CD4-positive, alpha-beta memory T cell (primary cell): ENCODE measurements at places on chromosomes 6 and 20.

DNA sequence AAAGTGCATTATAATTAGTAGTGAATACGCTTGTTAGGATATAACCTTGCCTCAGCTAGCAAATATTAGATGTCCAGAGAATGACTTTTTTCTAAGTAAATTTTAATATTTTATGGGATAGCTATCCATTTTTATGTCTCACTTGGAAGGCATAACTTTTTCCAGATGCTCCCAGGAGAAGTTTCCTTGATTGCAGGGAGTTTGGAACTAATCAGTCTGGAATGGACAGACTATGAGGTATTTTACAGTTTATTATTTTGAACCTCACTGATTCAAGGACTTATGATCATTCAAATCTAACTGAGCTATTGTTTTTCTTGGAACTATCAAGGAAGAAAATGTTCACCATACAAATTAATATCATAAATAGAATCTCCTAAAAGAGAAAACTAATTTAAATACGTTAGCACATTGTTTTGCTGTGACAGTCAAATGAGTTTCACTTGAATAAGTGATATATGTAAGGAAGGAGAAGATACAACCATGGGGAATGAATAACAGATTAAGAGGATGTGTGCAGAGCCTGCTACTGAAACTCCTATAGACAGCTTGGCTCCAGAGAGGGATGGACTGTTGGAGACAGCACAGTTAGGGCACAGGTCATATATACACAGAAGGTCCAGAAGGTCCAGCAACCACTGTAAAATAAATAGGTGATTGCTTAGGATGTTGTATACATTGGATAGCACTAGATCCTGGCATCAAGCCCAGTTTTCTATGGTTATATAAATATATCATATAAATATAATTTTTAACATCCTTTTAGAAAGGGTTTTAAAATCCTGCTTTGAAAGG, 20.6 kb upstream of the LCA5 start:
- DNase-seq = no peak

DNA sequence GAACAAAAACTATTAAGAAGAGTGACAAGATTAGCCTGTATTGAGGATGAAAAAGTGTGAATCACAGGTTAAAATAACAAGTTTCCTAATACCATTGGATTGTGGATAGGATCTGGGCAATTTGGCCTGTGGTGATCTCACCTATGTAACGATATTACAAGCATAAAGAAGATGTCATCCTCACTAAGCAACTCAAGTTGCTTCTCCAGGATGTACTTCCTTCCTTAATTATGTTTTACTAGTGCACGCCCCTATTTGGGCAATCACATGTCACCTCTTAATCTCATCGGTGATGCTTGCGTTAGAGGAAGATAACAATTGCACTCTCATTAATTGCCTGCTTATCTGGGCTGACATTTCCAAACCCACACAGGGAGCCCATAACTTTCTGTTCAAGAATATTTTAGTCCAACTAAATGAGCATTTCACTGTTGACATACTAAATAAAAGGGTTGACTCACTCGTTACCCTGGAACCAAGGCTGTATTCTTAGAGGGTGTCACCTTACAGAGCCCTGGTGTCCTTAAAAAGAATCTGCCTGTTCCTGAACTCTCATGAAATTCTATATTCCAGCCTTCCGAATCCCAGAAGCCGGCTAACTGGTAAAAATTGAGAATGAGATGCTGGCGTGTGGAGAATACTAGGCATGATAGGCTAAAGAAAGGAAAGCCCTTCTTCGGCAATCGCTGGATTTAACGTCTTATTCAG, 88.2 kb upstream of the ATXN1 start:
- DNase-seq = no peak

DNA sequence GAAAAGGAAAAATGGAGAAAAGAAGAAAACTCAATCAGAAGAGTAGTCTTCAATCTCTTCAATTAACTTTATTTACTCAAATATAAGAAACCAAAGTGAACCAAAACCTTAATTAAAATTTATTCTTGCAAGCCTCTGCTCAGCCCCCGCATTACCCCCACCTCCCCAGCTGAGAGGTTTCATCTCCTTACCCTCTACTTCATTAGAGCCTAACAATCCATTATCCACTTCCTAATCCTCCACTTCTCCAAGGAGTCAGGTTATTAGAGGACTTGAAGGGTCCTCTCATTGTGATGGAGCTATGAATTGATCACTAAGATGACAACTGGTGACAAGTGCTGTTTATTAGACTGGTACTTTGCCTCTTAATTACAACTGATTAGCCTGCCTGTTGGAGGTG, 956.5 kb downstream of the TFAP2A start:
- no peak for DNase-seq

DNA sequence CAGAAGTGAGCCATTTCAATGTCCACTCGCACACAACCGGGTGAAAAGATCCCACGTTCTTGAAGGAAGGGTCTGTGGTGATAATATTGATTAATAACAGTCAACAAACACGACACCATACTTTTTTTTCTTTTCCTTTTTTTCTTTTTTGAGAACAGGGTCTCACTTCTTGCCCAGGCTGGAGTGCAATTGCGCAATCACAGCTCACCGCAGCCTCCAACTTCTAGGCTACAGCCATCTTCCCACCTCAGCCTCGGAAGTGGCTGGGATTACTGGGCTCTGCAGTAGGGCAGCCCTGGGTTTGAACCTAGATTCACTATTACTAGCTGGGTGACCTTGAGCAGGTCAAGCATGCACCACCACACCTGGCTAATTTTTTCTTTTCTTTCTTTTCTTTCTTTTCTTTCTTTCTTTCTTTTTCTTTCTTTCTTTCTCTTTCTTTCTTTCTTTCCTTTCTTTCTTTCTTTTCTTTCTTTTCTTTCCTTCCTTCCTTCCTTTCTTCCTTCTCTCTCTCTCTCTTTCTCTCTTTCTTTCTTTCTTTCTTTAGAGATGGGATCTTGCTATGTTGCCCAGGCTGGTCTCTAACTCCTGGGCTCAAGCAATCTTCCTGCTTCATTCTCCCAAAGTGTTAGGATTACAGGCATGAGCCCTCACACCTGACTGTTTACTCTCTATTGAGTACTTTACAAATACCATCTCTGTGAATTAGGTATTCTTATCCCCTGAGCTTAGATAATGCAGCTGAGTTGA, 123.9 kb downstream of the SNX5 start:
- DNase-seq = no peak
